ENCODE measurements at places on chromosomes 4 and X.

- DNase-seq: no peak
These were observed 29.6 kb upstream of the KCNE5 start for GRCh38 chrX:109654516-109655109.

- DNase-seq: no peak
These were observed 9.5 kb upstream of the ANKRD50 start for GRCh38 chr4:124722071-124722470.

- peak; percentile 54 for DNase-seq
These were observed 87.0 kb downstream of the PHOX2B start for GRCh38 chr4:41661442-41662076.

GRCh38 chr4:23973308-23973855 is 83.5 kb upstream of the PPARGC1A start:
- no peak for DNase-seq

DNA sequence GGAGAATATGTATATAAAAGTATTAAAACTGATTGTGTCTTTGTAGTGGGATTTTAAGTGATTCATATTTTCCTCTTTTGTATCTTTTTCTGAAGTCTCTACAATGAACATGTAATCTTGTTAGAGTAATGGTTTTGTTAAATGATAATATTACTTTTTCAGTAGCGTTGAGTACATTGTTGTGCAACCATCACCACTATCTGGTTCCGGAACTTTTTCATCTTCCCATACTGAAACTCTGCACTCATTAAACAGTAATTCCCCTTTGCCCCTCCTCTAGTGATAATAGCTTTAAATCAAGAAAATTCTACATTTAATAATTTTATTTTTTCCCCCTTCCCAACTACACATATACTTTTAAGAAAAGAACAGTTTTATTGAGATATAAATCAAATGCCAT is 23.3 kb downstream of the SHROOM3 start:
- DNase-seq: no peak

All from transverse colon (tissue), 4 donors.